ENCODE measurements at places on chromosomes 4 and X. TPM values are rescaled to one million over a fixed set of nuclear protein-coding genes. Genes with fewer than 3 reads are reported as not detected.

TCEAL2 gene
- not detected for total RNA-seq

LUZP4 gene
- not detected for total RNA-seq

MFAP3L gene
- total RNA-seq = 2.5 TPM

GAGE1 gene
- not detected for total RNA-seq

TMEM35A gene
- total RNA-seq = 22.0 TPM

MAGEA12 gene
- not detected for total RNA-seq

SPIN4 gene
- total RNA-seq = 4.4 TPM

PCDH18 gene
- total RNA-seq = 59.1 TPM

All from epithelial cell of alveolus of lung (primary cell).